Cerebellum (tissue), 4 donors: ENCODE measurements at places on chromosomes 16 and 17. TPM values are rescaled to one million over a fixed set of nuclear protein-coding genes. Genes with fewer than 3 reads are reported as not detected.

GRCh38 chr17:61340431-61341209 lies 59.0 kb upstream of the TBX2 start:
- DNase-seq: no peak

DNA sequence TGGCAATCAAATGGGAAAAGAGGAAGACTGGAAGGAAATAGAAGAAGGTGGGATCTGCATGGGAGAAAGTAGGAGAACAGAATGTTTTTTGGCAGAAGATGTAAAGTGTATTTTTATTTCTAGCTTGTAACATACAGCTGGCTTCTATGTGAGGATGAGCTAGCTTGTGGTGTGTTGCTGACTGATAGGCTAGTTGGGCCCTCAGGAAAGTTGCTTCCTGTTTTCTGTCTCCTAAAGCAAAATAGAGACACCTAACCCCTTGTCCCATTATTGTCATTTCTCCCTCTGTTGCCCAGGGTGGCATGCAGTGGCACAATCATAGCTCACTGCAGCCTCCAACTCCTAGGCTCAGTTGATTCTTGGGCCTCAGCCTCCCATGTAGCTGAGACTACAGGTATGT lies 15.9 kb downstream of the TNRC6A start:
- no peak for DNase-seq

- DNase-seq: no peak
These were observed 34.8 kb downstream of the ASIC2 start for GRCh38 chr17:33258296-33258695.

SULT1A3 gene
- total RNA-seq: 3.6 TPM

DNA sequence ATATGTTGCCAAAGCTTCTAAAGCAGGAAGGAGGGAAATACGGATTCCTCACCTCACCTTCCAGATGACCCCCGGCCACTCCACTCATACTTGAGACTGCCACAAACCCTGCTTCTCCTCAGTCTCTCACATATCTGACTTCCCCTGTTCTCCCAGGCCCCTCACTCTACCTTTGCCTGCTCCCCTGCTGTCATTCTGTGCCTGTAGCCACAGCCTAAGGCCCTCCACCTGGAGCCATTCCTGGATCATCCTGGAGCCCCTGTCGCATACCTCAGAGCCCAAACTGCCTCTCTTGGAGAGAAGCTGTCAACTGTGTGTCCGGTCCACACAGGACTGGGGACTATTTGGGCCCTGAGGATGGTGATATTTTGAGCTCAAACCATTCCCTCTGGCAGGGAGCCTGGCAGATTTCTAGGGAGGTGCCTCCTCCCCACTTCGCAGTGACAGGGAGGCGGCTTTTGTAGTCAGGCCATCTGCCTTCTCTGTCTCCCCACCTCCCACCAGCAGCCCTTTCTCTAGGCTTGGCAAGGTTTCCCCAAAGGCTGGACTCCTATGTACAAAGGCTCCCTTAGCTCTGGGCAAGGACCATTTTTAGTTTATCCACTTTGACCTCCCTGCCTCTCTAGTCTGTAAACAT lies 2.3 kb upstream of the MED24 start:
- DNase-seq: peak; percentile 92

DNA sequence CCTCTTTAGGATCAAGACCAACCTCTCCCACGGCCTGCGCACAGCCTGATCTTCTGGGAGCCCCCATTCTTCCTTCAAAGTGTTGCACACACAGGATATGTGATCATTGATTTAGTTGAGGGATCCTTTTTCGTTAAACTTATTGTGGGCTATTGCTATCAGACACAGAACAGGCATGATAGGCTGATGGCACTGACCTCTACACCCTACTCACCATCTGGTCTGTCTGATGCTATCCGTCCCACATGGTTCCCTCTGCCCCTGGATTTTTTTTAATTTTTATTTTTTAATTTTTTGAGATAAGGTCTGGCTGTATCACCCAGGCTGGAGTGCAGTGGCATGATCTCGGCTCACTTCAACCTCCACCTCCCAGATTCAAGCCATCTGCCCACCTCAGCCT lies 19.2 kb upstream of the LITAF start:
- DNase-seq: no peak

PFN1 gene
- total RNA-seq: 70.8 TPM

- DNase-seq: no peak
These were observed 133.1 kb upstream of the RPL38 start for GRCh38 chr17:74070374-74070773.

KRTAP2-1 gene
- total RNA-seq: not detected

GRCh38 chr17:79715098-79715942 lies 15.4 kb upstream of the ENPP7 start:
- no peak for DNase-seq

RNF43 gene
- 6.7 TPM for total RNA-seq

- DNase-seq: no peak
These were observed 14.9 kb downstream of the SNF8 start for GRCh38 chr17:48929812-48930165.

DNA sequence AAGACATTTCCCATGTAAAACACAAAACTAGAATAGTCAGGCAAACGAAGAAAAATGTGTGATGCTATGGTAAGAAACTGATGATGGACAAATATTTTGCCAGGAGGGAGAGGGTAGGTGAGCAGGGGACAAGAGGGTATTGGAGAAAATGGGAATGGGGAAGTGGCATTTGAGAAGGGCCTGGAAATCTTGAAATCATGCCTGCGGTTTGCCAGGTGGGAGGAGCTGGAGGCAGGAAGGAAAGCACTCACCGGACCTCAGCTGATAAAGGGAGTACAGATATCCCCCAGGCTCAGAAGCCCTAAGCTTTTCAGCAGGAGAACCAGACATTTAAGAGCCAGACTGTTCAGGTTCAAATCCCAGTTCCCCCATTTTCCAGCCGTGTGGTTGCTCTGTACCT lies 103.6 kb downstream of the GSG1L start:
- no peak for DNase-seq

DNA sequence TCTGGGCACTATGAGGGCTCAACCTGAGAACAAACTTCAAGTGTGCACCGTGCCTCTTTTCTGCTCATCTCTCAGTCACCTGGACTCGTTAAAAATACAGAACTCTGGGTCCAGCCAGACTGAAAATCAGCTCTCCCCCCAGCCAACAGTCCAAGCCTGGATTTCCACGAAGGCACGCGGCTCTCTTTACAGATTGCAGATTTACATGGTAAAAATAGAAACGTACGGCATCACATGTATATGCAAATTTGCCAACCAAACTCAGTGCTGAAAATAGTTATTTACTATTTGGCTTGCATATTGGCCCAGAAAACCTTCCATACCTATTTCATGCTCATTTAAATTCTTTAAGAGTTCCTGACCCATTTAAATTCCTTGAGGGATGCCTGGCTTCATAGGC lies 315.8 kb downstream of the MAF start:
- DNase-seq: no peak

DNA sequence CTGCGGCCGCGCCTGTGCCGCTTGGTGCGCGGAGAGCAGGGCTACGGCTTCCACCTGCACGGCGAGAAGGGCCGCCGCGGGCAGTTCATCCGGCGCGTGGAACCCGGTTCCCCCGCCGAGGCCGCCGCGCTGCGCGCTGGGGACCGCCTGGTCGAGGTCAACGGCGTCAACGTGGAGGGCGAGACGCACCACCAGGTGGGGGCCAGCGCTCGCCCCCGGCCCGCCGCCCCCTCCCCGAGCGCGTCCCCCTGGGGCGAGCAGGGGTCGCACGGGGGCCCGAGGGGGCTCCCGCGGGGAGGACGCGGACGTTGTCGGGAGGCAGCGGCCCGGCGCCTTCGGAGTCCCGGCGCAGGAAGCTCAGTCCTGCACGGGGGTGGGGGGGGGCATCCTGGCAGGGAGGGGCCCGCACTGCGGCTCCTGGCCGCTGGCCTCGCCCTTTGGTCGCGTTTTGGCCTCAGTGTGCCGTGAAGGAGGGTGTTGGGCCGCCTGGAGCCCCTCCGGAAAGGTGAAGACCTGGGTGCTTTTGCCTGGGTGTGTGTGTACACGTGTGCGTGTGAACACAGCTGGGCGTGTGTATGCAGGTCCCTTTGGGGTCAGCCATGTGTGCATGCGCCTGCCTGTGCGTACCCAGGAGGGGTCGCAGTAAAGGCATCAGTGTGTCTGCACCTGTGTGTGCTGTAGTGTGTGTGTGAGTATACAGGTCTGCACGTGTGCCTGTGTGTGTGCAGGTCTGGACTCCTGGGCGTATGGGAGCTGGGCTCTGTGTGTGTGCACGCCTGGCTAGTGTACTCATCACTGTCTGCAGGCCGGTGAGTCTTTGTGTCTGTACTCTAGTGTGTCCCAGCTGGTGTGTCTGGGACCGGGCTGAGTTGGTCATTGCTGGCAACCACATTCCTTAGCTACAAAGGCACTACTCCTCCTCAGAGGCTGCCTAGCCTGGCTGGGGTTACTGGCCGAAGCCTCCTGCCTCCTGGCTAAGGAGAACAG lies 615 bp downstream of the NHERF2 start:
- DNase-seq: no peak

NSF gene
- total RNA-seq: 73.8 TPM

NOS2 gene
- 0.36 TPM for total RNA-seq

TRIM16 gene
- 23.3 TPM for total RNA-seq

DNA sequence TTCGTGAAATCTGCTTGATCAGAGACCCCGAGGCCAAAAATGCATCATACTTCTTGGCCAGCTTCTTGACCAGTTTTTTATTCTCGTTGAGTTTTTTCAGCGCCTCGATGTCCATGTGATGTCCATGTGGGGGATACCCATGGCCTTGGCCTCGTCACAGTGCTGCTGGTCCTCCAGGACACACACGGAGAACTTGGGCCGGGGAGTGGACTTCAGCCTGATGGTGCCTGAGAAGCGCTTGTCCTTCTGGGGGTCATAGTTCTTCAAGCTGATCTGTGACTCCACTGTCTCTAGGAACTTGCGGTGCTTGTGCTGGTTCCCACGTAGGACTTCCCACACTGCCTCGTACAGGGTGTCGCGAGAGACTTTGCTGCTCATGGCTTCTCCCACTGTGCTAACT lies 16.7 kb downstream of the COX4I1 start:
- DNase-seq: no peak

DNA sequence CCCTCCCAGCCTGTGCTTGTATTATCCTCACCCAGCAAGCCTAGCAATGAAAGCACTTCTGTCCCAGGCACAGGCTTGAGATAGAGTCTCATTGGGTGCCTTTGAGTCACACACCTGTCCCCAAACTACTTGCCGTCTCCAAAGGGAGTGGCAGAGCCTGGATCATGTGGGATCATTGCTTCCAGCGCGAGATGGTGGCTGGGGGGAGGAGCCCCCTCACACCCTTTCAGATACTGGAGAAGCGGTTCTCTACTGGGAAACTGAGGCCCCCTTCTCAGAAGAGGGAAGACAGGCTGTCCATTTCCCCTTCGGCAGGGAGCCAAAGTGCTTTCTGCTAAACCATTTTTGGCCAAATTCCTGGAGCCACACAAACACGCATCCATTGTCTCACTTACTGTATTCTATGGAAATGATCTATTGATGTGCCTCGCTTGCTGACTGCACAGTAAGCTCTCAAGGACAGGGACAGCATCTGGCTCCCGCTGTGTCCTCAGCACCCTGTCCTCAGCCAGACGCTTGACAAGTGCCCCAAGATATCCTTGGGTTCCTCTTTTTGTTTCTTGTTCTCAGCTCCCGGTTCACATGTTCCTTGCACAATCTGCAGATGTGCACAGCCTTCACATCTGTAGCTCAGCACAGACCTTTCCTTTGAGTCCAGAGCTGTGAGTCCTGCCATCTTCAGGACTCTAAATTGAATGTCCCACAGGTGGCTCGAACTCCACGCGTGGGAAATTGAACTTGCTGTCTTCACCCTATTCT lies 26.0 kb upstream of the DLX3 start:
- no peak for DNase-seq

CCL16 gene
- not detected for total RNA-seq
